ENCODE measurements at places on chromosomes 4 and X.

DNA sequence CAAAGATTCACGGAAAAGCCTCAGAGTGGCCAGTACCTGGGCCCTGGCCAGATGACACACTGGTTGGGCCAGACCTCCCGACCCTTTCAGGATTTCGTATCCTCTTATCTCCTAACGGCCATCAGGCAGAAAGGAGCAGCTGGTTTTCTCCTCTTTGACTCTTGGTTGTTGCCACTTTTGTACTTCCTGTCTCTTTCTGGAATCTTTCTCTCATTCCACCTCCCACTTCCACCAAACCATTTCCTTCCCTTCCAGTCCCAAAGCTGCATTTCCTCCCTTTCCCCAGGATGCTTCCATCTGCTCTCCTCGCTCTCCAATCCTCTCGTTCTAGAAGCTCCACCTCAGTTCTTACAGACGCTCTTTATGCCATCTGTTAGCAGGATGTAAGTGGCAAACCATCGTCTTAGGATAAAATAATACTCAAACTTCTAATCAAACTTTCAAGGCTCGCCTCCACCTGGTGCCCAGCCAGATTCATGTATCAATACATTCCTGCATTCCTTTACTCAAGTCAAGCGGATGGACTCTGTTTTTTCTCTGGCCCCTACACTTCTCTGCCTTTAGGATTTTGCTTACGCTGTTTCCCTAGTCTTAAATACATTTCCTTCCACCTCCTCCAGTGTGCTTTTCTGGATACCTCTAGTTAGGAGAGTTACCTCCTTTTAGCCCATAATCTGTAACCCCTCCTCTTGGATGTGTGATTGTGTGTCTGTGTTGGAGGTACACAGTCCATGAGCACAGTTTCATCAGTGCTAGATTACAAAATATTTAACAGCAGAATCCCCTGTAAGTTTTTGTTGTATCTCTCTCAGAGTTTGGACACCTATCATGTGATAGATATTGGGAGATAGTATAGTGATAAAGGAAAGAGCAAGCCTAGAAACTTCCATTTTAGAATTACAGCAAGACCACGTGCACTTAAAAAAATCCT lies 70.4 kb downstream of the LDB2 start:
- no peak for DNase-seq

GRCh38 chrX:1911401-1912128 lies 296.7 kb downstream of the ASMT start:
- no peak for DNase-seq

- no peak for DNase-seq
Observed at GRCh38 chrX:79524642-79525041, 157.5 kb upstream of the ITM2A start.

DNA sequence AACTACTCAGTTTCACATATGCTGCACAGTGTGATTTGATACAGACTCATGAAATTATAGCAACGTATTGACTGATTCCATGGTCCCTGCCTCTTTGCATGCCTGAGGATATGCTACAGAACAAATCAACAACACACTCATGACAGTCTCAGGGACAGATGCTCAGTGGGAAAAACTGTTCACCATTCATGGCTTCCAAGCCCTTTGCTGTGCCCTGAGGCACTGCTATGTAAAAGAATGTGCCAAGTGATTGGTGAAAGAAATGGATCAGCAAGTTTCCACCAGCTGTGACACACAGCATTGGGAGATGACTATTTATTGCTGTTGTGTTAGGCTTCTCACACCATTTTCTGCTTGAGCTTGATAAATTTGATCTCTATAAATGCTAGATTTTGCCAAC lies 825.6 kb upstream of the INTU start:
- no peak for DNase-seq

DNA sequence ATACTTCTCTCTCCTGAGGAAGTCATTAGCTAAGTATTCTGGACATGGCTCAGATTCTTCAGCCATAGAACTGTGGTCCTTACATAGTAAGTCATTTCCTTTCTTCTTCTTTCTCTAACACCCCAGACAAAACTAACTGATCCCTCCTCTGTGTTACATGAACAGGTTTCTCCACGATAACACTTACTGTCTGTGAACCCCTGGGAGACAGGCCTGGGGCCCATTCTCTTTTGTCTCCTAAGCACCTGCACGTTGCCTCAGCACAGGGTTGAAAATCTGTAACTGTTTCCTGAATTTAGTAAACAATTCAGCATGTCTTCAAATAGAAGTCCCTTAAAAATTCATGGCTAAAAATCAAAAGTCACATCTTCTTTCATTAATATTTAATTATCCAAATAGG lies 24.7 kb downstream of the APBB2 start:
- no peak for DNase-seq

GRCh38 chr4:187108845-187109244 lies 385.2 kb upstream of the FAT1 start:
- no peak for DNase-seq

GRCh38 chr4:156797206-156797605 lies 174.4 kb downstream of the PDGFC start:
- no peak for DNase-seq

DNA sequence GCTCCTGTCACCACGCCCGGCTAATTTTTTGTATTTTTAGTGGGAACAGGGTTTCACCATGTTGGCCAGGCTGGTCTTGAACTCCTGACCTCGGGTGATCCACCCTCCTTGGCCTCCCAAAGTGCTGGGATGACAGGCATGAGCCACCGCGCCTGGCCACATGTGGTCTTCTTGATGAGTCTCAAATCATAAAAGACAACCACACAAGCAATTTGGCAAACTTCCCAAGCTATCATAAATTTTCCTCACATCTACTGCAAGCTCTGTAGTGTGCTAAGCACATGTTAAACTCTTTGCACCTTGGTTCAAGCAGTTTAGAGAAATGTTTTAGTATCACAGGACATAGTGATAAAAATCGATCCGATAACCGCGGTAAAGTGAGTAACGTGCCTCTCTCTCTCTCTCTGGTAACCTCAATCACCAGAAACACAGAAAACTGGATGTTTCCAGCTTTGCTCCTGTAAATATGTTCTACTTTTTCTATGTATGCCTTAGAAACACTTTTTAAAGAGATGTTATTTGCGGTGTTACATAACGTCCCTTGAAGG lies 256.8 kb downstream of the DHRSX start:
- DNase-seq = no peak

- DNase-seq = no peak
Observed at GRCh38 chrX:153336121-153336894, 2.4 kb downstream of the ZNF275 start.

DNA sequence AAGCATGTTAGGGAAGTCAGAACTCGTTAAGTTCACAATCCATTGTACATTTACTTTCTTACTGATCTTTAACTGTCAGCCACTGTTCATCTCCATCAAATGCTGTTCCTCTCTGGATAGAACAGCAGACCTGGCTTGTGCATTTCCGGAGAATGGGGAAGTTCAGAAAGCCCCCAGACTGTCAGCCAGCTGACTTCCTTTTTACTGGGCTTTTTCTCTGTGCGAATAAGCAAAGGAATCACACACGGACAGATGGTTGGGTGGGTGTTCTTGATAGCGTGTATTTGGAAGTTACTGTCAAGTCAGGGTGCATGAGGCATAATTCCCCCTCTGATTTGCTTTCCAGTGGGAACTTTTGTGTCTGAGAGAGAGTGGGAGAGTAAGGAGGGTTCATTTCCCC lies 56.8 kb downstream of the TSPAN7 start:
- DNase-seq = no peak

- DNase-seq = no peak
Observed at GRCh38 chr4:46890056-46890455, 19.0 kb downstream of the COX7B2 start.

DNA sequence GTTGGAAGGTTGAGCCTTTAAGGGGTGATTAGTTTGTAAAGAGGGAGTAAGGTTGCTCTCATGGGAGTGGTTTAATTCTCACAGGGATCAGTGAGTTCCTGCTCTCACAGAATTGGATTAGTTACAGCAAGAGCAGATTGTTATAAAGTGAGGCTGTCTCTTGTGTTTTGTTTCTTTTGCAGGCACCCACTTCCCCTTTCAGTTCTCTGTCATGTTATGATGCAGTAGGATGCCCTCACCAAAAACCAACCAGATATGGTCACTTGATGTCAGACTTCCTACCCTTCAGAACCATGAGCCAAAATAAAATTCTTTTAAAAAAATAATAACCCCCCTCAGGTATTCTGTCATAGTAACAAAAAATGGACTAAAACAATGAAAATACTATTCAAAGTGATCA lies 19.9 kb upstream of the IGSF1 start:
- no peak for DNase-seq

- no peak for DNase-seq
Observed at GRCh38 chrX:110531873-110532580, 173.4 kb downstream of the RTL9 start.

GRCh38 chr4:79528241-79528706 lies 120.2 kb upstream of the GK2 start:
- DNase-seq = no peak
